ENCODE measurements at places on chromosomes 3 and 15.
A peak's percentile ranks its signal among the peaks of the same experiment; 100 is the strongest.

GRCh38 chr3:197186887-197187588 is 111.4 kb downstream of the DLG1 start:
- peak; percentile 66 for DNase-seq

DNA sequence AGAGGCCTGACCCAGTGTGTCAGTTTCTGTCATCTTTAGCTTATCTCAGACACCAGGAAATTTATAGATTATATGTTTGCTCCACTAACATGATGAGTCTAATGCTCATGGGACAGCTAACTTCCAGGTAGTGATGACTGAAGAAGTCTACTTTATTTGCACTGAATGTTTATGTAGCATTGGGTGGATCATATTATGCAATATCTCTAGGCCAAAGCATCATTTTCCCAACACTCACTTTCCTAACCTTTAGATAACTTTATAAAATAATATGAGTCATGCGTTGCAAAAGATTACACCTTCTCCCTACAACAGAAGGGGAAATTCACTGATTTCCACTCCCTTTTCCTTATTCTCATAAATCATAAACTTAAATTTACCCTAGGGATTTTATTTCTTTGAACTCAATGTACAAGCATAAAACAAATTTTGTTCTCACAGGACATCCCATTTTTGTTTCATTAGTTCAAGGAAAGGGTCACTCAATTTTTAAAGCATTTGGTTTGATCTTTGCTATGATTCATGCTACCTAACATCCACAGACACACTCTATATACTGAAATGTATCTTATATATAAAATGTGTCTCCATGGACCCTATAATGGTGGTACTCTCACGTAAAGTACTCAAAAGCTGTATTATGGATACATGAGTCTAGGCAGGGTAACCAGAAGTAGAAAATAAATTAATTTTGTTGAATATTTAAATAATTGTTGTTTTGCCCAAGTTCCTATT is 225.2 kb downstream of the WDR72 start:
- no peak for DNase-seq

DNA sequence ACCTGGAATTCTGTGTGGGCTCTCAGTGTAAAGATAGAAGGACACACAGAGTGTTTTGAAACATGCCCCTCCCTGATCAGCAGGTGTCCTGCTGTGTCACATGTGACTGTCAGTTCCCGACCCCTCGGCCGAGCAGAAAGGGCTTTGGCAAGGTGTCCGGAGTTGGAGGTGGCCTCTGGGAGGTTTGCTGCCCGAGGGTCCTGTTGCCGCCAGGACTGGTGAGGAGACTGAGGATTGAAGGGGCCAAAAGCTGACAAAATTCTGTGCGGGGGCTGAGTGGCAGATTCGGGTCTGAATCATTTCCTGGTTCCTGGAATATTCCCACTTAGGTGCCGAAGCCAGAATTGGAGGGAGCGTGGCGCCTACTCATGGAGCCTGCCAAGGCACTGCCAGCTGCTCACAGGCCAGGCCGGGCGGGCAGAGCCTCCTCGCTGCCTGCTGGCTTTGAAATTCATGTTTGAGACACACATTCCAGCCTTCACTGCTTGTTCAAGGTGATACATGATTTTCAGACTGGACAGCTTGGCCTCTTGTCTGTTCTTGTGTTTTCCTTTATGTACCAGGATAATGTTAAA is 83.8 kb downstream of the APBA2 start:
- no peak for DNase-seq

GRCh38 chr3:53506110-53506762 is 11.8 kb downstream of the CACNA1D start:
- no peak for DNase-seq

DNA sequence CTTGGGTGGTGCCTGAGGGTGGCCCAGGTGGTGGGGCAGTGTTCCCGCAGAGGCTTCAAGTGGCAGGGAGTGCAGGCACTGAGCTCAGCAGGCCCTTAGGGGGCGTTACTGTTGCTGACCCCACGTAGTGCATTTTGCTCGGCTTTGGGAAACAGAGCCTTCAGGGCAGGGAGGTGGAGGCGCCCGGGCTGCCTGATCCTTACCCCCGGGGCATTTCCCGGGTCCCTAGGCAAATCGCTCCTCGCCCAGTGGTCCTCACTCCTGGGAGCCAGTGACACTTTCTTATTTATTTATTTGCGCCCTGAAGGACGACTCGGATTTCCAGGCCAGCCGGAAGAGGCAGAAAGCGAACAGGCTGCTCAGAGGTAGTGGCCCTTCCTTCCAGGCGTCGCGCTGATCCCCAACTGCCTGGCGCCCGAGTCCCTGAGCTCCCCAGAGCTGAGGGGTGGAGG is 10.1 kb upstream of the FOXB1 start:
- no peak for DNase-seq

GRCh38 chr3:38125305-38126120 is 11.4 kb downstream of the ACAA1 start:
- no peak for DNase-seq

- DNase-seq = peak; percentile 68
Observed at GRCh38 chr3:194137506-194138474, 1.8 kb downstream of the HES1 start.
